CD8-positive, alpha-beta T cell (primary cell): ENCODE measurements at places on chromosomes 2 and 18.
A peak's percentile ranks its signal among the peaks of the same experiment; 100 is the strongest.

DNA sequence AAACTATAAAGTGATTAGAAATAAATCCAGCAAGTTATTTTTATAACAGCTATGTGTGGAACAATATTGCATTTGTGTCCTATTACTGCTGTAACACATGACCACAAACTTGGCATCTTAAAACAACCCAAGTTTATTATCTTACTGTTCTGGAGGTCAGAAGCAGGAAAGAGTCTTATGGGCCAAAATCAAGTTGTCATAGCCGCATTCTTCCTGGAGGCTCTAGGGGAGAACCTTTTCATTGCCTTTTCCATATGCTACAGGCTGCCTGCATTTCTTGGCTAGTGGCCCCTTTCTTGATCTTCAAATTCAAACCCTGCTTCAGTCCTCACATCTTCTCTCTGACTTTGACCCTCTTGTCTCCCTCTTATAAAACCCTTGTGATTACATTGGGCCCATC is 27.0 kb upstream of the HNRNPLL start:
- no peak for DNase-seq

- no peak for DNase-seq
Measured at GRCh38 chr2:112474844-112475486, 7.0 kb upstream of the TTL start.

DNA sequence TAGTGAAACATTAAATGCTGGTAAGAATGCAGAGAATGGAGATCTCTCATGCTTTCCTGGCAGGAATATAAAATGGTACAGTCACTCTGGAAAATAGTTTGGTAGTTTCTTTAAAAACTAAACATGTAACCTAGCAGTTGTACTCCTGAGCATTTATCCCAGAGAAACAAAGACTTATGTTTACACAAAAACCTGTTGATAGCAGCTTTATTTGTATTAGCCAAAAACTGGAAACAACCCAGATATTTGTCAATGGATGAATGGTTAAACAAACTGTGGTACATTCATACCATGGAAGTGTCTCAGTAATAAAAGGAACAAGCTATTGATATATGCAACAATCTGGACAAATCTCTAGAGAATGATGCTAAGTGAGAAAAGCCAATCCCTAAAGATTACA is 81.7 kb upstream of the CTAGE1 start:
- no peak for DNase-seq

- DNase-seq: no peak
Measured at GRCh38 chr18:74450626-74451025, 6.5 kb downstream of the DIPK1C start.

DNA sequence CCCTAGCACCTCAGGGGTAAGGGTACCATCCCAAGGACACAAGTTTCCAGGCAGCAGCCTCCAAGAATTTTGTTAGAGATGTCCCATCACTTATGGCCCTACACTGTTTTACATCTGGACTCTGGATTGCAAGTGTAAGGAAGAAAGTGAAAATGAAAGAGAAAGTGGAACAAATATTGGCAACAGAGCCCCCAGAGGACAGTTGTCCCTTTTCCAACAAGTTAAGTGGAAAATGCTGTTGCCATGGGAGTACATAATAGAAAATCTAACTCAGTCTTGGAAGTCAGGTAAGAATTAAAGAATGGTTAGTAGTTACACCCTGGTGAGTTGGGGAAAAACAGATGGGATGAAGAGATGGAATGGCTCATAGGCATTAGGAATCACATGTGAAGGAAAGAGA is 50.6 kb downstream of the TTC21B start:
- DNase-seq: no peak

DNA sequence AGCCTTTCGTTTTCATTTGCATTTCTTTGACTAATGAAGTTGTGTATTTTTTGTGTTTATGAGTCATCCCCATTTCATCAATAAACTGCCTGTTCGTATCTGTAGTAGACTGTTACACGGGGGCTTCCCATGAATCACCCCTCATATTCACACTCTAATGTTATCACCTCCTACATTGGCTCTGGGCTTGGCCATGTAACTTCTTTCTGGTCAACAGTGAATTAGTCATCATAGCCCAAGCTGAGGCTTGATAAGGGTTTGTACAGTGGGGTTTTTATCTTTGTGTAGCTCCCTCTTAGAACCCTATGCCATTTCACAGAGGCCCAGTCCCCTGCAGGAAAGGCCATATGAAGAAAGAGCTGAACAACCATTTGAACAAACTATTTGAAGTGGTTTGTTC is 151.0 kb downstream of the CCBE1 start:
- DNase-seq: no peak

GRCh38 chr2:19156646-19157045 is 201.8 kb downstream of the OSR1 start:
- DNase-seq: no peak

DNA sequence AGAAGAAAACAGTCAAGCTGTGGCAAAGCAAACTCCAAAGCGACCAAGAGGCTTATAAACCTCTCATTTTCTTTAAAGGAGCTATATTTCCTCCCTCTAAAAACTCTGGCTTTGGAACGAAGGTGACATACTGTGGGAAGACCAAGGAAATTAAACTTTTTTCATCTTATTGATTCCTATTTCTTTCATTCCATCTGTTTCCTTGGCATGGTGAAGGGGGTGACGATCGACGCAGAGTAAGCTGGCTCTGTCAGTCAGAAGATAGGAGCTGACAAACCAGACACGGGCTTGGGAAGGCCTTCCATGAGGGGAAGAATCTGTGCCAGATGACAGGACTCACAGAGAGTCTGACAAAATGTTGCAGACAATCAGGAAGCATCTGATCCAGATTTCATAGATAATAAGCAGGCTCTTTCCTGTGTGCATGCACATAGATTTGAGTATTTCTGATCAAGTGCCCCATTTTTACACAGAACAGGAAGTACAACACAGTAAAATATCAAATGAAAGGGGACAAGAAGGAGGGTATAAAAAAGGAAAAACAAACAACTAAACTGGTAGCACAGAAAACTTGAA is 261.7 kb downstream of the SATB2 start:
- DNase-seq: no peak

GRCh38 chr18:66971960-66972359 is 368.1 kb upstream of the CDH19 start:
- DNase-seq: no peak

DNA sequence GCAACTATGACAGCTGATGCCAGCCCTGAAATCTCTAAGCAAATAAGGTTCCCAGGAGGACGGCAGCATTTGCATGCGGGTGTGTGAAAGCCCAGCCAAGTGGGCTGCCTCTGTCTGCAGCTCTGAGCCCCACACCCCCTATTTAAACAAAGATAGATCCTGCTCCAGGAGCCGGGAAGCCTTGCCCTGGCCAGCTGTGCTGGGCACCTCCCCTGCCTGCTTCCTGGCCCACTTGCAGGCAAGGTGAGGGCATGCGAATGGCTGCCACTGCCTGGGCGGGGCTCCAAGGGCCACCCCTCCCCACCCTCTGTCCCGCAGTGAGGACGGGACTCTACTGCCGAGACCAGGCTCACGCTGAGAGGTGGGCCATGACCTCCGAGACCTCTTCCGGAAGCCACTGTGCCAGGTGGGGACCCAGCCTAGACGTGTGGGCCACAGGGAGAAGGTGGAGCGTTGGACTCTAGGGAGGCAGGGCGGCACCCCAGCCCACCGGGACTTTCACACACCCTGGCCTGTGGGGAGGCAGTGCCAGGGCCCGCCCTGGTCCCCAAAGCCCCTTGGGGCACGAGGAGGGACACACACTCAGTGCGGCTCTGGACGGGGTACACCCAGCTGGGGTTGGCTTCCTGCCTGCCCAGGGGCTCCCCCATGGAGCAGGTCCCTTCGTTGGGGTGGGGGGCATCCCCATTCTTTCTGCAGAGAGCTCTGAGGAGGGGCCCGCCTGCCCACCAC is at the start of gene ANO7:
TSS of gene ANO7 (plus strand) at position 317 of the 732 bp plus-strand sequence. CDS start 1,387 bp downstream, outside the sequence.
- DNase-seq: no peak

DNA sequence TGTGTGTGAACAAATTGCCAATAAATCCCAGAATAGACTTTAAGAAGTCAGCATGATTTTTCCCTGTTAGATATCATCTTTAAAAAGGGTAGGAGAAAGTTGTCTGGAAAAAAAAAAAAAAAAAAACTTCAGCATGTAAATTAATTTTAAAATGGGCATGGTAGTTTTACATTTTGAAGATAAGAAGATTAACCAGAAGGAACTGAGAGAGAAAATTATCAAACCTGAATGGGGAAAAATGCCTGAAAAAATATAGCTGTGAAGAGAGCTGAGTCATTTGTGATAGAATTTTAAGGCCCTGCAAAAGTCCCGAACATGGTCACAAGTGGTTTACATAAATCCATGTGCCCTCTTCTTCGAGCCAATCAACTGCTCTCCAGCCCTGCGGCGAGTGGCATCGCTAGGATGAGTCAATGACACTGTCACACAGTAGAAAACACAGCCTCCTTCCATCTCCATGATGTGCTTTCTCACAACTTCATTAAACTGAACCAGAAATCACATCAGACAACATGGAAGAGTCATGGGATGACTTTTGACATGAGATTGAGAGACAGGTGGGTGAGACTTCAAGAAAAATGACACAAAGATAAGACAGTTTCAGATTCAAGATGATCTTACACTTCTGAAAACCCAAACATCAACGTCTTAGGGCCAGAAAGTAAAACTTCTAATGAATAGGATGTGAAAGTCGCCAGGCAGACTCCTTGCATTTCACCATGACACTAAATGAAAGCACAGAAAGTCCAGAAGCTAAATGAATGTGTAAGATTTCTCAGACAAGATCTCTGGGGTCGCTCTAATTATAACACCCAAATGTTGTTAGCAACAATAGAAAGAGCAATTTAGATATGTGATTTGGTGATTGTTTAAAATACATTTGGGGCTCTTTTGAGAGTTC is 273.0 kb upstream of the ID2 start:
- DNase-seq: peak; percentile 19

- DNase-seq: no peak
Measured at GRCh38 chr18:76208678-76209306, 286.2 kb downstream of the ZNF516 start.

GRCh38 chr2:217515615-217516309 is 487.0 kb downstream of the TNS1 start:
- no peak for DNase-seq

DNA sequence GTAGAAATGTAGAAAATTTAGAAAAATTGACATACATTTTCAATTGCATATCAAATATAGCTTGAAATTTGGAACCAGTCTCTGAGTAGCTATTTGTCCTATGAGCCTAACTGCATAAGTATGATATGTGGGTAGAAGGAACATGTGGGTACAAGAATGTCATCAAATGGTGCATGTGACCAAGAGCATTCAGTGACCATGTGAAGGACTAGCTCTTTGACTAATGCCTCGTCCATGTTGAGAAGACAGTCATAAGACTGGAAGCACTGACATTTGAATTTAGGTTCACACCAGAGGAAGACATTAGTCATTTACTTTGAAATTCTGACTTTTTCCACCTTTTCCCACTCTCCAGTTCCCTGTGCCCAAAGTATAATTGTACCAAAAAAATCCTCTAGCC is 12.6 kb downstream of the MRPL44 start:
- no peak for DNase-seq
